HT-29 (cell line): ENCODE measurements at places on chromosomes 3 and 15. TPM values are rescaled to one million over a fixed set of nuclear protein-coding genes. Genes with fewer than 3 reads are reported as not detected.

PRR20G gene
- total RNA-seq, result not detected in 2 replicates

ZNF660 gene
- not detected in 2 replicates for total RNA-seq

CSTA gene
- not detected in 2 replicates for total RNA-seq

MYRIP gene
- 0.03 and 0.08 TPM in 2 replicates for total RNA-seq

MNS1 gene
- total RNA-seq, result 4.0 and 6.8 TPM in 2 replicates

IL17RB gene
- total RNA-seq, result 14.9 and 17.0 TPM in 2 replicates

PEX5L gene
- total RNA-seq, result not detected in 2 replicates

APOD gene
- total RNA-seq, result 0.58 and 0.91 TPM in 2 replicates

BBX gene
- total RNA-seq, result 23.8 and 27.2 TPM in 2 replicates

CX3CR1 gene
- not detected in 2 replicates for total RNA-seq

GPR149 gene
- not detected in 2 replicates for total RNA-seq

CDHR4 gene
- 0.15 and 0.34 TPM in 2 replicates for total RNA-seq

DNAH12 gene
- total RNA-seq, result 0.05 TPM in 1 of 2 replicates, not detected in the other

MEIS2 gene
- 50.1 and 59.3 TPM in 2 replicates for total RNA-seq

VILL gene
- total RNA-seq, result 2.2 and 2.4 TPM in 2 replicates

NANOGP8 gene
- not detected in 2 replicates for total RNA-seq

ALDH1A2 gene
- 0.25 TPM in 1 of 2 replicates, not detected in the other for total RNA-seq

CYP8B1 gene
- not detected in 2 replicates for total RNA-seq

DNA sequence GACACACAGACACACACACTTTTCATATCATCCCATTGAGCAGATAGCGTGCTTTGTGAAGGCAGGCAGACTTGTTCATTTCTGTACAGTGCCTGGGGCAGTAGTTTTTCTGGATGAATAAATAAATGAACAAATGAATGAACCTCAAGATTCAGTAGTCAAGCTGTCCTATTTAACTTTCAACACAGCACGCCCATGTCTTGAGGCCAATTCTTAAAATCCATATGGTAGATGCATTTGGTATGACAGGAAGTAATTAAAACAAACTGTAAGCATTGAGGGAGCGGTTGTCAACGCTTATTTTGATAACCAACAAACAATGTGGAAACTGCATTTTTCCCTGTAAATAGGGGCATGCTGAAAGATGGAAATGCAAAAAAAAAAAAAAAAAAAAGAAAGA is 80.0 kb upstream of the BNC1 start:
- no peak for DNase-seq

GRCh38 chr3:69048990-69049389 is 3.1 kb downstream of the TMF1 start:
- no peak for DNase-seq

- DNase-seq, result no peak
Observed at GRCh38 chr3:41991437-41991836, 29.5 kb upstream of the ULK4 start.

GRCh38 chr3:158313338-158313927 is 203.5 kb downstream of the RSRC1 start:
- DNase-seq, result peak; percentile 59

DNA sequence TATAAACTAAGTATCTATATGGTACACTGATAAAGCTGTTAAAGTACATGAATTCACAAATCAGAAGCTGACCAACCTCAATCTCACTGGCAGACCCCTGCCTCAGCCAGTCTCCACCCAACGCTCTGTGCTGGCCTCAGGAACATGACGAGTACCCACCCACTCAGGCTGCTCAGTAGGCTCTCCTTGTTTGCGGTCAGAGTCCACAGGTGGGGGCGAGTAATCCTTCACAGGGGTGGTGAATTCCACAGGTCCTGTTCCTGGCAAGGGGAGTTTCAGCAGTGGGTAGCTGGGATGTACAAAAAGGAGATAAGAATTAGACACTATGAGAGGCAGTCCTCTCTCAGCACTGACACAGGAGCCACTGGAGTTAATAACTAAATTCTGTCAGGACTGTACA is 40.9 kb downstream of the SCAP start:
- no peak for DNase-seq

- no peak for DNase-seq
Observed at GRCh38 chr15:35195649-35196048, 110.6 kb upstream of the NANOGP8 start.

GRCh38 chr15:62106096-62106495 is 39.3 kb downstream of the C2CD4A start:
- no peak for DNase-seq

GRCh38 chr3:171976526-171976925 is 62.9 kb upstream of the FNDC3B start:
- DNase-seq, result no peak

GRCh38 chr15:67928666-67929065 is 88.8 kb upstream of the RNU6-1 start:
- no peak for DNase-seq

DNA sequence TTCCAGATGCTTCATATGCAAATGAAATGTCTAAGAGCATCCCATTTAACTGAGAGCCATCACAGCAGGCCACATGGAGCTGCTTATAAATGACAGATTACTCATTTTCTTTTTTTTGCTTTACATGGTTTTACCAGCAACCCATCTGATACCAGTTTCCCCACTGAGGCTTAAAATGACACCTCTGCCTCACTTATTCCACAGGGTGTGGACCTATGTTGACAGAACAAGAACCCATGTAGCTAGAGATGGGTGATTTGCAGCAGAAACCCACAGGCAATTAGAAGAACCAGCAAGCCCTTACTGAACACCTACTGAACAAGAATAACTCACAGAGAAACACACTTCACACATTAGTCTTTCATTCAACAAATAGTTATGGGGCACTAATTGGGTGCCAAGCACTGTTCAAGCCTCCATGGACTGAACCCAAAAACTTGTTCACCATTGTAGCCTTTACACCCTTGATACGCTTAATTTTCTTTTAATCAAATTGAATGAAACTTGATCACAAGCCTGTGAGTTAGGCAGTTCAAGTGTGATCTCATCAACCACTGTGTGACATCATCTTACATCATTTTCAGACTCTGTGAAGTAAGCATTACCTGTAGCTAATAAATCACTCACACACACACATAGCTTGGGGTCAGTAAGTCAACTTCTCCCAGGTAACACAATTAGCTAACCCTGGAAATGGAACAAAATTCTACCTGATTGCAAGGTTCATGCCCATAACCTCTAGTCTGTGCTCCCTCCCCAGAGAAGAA is 45.4 kb downstream of the MAGI1 start:
- DNase-seq, result no peak

DNA sequence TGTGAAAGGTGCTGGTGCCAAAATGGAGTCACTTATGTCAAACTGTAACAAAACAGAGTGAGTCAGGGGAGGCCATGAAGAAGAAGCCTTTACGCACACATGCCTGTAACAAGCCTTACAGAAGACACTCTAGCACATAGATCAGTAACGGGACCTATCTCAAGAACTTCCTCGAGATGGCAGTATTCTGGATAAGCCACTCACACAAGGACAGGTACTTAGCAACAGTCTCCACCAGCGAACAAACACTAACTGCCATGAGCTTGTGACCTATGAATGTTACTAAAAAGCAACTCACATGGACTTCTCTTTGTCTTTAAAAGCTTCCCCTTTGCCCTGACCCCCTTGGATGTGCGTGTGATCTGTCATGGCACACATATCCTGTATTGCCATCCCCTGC is 235.1 kb downstream of the CD47 start:
- DNase-seq, result peak; percentile 84

GRCh38 chr3:66038384-66038725 is 363 bp downstream of the MAGI1 start:
- no peak for DNase-seq

- DNase-seq, result no peak
Observed at GRCh38 chr3:194995922-194996321, 275.0 kb downstream of the XXYLT1 start.

DNA sequence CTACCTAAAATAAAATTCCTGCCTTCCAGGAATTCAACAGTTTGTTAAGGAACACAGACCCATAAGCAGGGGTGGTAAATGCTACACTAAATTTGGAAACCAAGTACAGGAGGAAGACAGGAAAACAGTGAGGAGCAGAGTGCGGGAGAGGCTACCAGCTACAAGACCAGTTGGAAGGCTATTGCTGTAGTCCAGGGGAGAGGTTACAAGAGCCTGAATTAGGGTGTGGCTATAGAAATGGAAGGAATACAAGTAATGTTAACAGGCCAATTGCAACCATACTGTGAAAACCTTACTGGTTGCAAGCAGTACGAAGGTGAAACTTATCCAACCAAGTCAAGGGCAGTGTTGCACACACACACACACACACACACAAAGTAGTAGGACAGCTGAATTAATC is 880 bp upstream of the ARMC8 start:
- peak; percentile 11 for DNase-seq

DNA sequence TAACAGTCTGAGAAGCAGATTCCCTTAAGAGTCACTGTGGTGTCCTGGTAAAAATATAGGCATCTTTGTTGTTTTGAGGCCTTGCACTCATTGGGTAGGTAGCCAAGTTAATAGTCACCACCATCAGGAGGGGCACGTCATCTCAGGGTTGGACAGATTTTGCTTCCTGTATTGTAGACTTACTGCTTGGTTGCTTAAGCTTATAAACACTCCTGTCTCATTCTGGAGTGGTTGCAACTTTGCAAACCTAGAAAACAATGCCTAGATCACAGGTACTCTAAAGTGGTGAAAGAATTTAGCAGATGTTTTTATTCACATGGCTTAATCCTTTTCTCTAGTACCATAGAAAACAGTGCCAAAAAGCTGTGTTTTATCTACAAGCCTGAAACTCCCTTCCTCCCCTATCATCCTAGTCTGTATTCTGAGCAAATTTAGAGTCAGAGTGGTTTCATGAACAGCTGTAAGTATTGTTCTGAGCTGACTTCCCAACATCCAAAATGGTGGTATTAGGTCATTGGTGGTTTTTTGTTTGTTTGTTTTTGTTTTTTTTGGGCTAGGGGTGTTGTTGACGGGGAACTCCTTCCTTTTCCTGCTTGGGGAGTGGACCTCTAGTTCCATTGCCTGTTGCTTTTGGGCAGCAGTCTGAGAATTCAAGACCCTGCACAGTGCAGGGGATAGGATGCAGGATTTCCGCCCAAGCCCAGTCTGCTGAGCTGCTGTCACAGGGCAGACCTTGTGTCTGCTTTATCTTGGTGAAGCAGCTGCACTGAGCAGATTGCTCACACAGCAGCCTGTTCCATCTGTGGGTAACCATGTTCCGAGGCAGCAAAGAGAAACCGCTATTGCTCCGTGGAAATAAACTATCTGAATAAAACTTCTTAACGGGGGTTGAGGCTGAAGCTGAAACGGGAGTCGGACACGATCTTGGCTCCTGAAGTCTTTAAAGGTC is 202.0 kb downstream of the AKAP13 start:
- peak; percentile 66 for DNase-seq

- no peak for DNase-seq
Observed at GRCh38 chr3:8266730-8267131, 234.9 kb upstream of the LMCD1 start.

DNA sequence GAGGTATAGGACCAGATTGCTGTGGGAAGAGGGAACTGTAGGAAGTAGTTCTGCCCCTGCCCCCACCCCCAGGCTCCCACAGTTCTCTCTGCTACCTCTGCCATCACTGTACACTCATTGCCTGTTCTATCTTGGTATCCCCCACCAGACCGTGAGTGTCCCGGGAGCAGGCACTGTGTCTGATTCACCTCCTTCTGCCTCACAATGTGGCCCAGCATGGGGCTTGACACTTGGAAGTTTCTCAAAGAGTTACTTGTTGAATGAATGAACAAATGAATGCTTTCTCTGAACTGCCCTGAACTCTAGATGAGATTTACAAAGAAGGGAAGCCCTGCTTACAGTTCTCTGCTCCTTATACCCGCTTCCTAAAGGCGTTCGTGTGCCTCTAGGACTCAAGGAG is 27.1 kb upstream of the PIK3CB start:
- DNase-seq, result no peak

DNA sequence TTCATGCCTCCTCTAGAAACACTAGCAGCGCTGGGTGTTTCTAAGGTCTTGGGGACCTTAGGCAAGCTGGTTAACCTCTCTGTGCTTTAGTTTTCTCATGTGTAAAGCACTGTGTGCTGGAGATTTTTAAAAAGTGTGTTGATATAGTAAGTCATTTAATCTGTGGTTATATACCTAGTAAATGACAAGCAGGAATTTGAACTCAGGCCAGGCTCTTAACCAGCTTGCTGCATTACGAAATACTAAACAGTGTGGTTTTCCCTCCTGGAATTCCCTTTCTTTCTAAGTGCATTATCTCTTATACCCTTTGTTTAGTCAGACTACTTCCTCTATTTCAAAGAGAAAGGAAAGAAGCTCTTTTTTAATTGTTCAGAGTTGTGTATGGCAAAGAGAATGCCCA is 26.5 kb downstream of the NEO1 start:
- no peak for DNase-seq

GRCh38 chr3:27360113-27361078 is 8.8 kb downstream of the NEK10 start:
- peak; percentile 85 for DNase-seq

DNA sequence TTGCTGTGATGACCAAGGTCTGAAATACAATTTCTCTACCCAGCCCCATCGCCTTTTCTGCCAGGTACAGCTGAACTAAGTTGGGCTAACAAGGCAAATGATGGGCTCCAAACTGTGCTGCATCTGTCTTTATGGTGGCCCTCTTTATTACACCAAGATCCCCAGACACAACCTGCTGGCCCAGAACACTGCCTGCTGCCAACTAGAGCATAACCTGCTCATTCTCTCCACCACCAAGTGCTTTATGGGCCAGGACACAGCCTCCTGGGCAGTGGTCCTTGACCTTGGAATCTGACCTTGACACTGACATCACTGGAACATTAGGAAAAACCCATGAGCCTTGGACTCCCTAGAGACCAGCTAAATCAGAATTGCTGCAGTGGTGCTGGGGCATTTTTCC is 3.3 kb downstream of the LINS1 start:
- DNase-seq, result no peak

- no peak for DNase-seq
Observed at GRCh38 chr15:84814916-84815315, 2.2 kb upstream of the ALPK3 start.

DNA sequence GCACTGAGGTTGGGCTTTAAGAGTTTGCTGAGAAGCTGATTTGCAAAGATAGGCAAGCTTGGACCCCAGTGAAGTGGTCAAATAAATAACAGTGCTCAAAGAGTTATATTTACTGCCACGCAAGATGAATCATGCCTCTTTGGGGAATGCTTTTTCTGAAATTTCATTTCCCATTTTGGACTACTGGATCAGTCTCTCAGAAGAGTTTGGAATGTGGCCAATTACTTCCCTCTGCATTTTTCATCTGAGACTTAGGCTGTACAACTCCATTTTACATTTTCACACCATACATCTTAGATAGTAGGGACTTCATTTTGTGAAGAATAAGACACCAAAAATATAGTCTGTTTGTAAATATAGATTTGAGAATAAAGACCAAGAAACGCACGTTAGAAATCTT is 419.7 kb downstream of the FGF12 start:
- DNase-seq, result no peak

- DNase-seq, result no peak
Observed at GRCh38 chr15:27256446-27256845, 285.5 kb downstream of the GABRG3 start.

DNA sequence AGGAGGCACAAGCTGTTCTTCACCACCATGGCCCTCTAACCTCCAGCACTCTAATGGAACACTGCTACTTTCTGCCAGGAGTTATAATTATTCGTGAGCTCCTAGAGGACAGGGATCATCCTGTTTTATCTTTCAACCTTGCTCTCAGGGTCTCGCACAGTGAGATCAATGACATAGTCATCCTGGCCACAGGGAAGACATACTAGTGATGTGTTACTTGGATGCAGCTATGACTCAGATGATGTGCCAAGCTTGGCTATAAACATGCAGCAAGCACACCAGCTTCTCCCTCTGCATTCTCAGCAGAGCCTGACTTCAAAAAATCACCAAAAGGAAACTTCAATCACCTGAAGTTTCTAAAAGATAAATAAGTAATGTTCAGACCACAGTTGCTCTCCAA is 203.8 kb upstream of the HES1 start:
- no peak for DNase-seq

- DNase-seq, result no peak
Observed at GRCh38 chr3:128783774-128784173, 57.8 kb downstream of the RAB7A start.
